CD4-positive, alpha-beta memory T cell (primary cell): ENCODE measurements at places on chromosomes 4 and X. TPM values are rescaled to one million over a fixed set of nuclear protein-coding genes. Genes with fewer than 3 reads are reported as not detected.

DNA sequence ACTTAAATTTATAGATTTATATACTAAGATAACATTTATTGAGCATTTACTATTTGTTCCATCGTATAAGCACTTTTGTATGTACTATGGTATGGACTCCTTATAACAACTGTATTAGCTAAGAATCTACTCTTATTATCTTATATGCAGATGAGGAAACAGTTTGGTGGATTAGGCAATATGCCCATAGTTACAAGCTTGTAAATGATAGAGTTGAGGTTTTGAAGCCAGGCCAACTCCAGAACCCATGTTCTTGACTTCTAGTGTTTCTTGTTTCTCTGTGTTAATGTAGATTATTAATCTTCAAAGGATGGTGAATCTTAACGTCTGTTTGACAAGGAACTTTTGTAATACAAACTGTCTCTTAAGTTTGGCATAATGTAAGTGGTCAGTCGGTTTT, 71.3 kb downstream of the STIM2 start:
- no peak overlapping the region for H3K4me3 ChIP-seq
- H3K27me3 ChIP-seq = no peaks in the 10 kb centered on the region
- no peaks in the 10 kb centered on the region for H3K36me3 ChIP-seq

DNA sequence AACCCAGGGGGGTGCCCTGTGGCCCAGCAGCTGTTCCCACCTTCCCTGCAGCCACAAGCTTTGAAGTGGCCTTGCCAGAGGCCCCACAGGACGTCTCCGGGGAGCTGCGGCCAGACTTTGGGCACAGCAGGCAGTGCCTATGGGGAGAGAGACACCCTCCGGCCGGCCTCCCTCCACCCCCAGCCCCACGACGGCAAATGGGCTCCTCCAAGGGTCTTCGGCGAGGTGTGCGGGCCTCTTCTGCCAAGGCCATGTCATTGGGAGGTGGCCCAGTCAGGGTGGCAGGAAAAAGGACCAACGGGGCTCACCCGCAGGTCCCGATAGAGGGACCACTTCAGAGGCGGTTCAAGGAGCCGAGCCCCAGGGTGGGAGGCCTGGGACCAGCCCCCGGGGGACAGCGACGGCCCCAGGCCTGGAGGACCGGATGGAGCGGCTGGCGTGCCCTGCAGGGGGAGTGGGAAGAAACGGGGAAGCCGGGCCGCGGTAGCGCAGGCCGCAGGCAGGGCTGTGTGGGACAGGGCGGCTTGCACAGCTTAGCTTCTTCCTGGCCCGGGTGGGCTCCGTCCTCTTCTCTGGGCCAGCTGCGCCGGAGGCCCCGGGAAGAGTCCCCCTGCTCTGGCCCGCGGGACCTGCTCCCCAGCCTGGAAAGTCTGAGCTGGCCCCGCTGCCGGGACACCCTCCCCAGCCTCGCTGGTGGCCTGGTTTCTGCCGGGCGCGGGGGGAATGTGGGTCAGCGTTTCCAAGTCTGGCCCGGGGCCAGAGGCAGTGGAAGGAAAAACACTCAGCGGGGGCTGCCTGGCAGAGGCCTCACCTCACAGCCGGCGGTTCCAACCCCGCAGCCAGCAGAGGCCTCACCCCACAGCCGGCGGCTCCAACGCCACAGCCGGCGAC, 21.9 kb upstream of the SPON2 start:
- H3K27ac ChIP-seq = no peak overlapping the region
- no peaks in the 10 kb centered on the region for H3K4me1 ChIP-seq
- H3K36me3 ChIP-seq = no peaks in the 10 kb centered on the region
- no peak overlapping the region for H3K4me3 ChIP-seq

DNA sequence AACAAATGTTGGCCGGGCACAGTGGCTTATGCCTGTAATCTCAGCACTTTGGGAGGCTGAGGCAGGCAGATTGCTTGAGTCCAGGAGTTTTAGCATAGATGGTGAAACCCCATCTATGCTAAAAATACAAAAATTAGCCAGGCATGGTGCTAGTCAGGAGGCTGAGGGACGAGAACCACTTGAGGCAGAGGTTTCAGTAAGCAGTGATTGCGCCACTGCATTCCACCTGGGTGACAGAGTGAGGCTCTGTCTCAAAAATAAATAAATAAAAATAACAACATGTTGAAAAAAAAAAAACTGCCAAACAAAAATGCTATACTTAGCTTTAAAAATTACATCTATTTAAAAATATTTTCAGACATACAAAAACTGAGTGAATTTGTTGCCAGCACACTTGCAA, 374.2 kb upstream of the SMIM31 start:
- H3K27me3 ChIP-seq = no peaks in the 10 kb centered on the region
- H3K27ac ChIP-seq = no peak overlapping the region
- no peak for DNase-seq
- no peak overlapping the region for H3K4me3 ChIP-seq

DNA sequence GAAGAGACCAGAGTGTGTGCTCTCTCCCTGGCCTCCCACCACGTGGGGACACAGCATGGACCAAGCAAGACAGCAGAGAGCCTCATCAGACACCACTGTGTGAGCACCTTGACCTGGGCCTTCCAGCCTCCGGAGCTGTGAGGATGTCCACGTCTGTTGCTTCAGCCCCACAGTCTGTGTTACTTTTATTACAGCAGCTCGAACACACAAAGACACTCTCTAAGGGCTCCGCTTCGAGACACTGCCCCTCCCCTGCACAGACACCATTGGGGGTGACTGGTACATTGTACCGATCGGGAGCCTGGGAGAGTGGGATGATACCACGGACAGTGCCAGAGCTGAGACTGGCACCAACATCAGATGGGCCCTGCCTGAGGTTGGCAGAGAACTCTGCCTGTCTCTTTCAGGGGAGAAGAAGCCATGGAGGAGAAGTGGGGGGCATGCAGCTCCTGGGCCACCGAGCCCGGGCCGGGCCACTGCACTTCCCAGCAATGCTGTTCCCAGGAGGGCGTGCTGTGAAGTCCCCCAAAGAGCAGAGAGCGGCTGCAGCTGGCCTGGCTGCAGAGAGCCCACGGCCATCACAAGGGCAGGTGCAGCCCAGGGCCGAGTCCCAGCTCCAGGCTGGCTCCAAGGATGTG, 48.1 kb upstream of the HMX1 start:
- H3K27ac ChIP-seq = no peak overlapping the region
- DNase-seq = no peak
- H3K36me3 ChIP-seq = no peaks in the 10 kb centered on the region
- H3K4me1 ChIP-seq = peaks cover 6% of the 10 kb centered on the region
- no peaks in the 10 kb centered on the region for H3K27me3 ChIP-seq

- H3K4me3 ChIP-seq = no peak overlapping the region
- DNase-seq = no peak
- H3K27me3 ChIP-seq = no peaks in the 10 kb centered on the region
- H3K36me3 ChIP-seq = no peaks in the 10 kb centered on the region
These were observed 140.7 kb upstream of the KLHL4 start for GRCh38 chrX:87376896-87377295.

Gene UGT2B10
- polyA plus RNA-seq = not detected

Gene NPY1R
- polyA plus RNA-seq = not detected

Gene SPATA4
- not detected for polyA plus RNA-seq

DNA sequence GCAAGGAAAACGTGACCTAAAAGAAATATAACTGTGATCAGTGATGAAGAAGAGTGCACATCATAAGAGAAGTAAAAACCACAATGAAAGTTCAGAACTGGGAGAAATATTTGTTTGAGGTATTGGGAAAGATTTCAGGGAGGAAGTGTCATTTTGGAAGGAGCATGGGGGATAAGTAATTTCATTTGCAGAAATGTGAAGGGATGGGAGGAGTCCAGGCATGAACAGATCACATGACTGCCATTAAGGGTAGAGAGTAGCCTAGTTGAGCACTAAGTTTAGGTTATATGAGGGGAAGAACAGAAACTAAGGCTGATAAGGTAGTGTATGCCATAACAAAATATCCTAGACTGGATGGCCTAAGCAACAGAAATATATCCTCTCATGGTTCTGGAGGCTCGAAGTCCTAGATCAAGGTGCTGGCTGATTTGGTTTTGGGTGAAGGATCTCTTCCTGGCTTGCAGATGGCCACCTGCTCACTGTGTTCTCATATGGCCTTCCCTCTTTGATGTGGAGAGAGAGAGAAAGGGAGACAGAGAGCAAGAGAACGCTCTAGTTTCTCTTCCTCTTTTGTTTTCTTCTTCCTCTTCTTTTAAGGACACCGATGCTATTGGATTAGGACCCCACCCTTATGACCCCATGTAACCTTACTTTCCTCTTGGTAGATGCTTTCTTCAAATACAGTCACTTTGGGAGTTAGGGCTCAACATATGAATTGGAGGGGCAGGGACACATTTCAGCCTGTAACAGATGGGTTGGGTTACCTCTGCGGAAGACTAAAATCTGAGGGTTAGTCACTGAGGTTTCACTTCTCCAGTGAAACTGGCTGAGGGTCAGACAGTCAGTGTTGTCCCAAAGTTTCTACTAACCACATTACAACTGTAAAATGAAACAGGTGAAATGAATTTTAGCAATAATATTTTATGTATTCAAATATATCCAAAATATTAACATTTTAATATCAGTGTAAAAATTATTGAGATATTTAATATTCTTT, 77.9 kb downstream of the EGF start:
- H3K4me1 ChIP-seq = no peaks in the 10 kb centered on the region
- no peaks in the 10 kb centered on the region for H3K36me3 ChIP-seq
- H3K27ac ChIP-seq = no peak overlapping the region
- no peaks in the 10 kb centered on the region for H3K27me3 ChIP-seq

DNA sequence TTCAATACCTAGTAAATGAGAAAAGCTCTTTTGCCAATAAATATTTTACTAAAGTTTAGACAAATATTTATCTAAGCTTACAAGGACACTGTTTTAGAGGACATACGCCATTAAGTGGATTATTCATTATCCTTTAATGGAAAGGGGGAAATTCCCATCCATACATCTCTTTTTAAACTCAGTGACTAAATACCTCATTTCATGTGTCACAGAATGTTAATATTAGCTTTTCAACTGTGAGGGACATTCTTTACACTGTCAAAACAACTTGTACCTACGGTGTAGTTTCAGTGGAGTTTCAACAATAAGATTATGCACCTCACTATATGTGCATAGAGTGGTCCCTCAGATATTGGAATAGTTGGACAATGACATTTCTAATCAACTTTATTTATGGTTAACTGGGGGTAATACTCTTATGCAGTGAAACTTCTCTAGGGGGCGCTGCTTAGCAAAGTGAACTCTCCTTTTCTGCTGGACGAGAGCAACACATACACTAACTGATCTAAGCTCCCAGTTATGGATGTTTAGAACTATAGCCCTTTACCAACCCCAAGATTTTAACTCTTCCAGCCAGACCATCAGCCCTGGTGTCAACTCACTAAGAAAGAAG, 9.7 kb downstream of the HS6ST2 start:
- H3K27me3 ChIP-seq = no peaks in the 10 kb centered on the region
- no peaks in the 10 kb centered on the region for H3K4me1 ChIP-seq
- H3K4me3 ChIP-seq = no peak overlapping the region

Gene C1QTNF7
- not detected for polyA plus RNA-seq

GRCh38 chr4:6470502-6471306, 1.7 kb downstream of the PPP2R2C start:
- no peak for DNase-seq
- H3K4me3 ChIP-seq = no peak overlapping the region
- H3K4me1 ChIP-seq = no peaks in the 10 kb centered on the region

GRCh38 chr4:140874056-140874455, 117.9 kb upstream of the TBC1D9 start:
- H3K36me3 ChIP-seq = no peaks in the 10 kb centered on the region
- no peaks in the 10 kb centered on the region for H3K4me1 ChIP-seq
- no peak overlapping the region for H3K4me3 ChIP-seq
- H3K27me3 ChIP-seq = no peaks in the 10 kb centered on the region
- DNase-seq = no peak

DNA sequence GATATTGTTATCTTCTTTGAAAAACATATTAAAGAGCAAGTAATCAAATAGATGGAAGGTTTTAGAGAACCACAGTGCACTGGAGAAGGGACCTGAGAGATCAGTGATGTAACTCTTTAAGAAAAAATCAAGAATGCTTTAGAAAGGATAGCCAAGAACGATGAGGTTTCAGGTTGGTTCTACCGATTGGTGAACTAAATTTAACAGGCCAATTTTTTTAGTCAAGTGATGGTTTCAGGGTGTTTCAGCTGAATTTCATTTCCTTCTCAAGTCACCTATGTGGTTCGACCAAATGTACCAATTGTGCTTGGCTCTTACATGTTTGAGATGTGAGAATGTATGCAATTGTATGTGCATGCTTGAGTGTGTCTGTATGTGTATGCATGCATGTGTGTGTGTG, 26.5 kb downstream of the HS3ST1 start:
- no peaks in the 10 kb centered on the region for H3K4me1 ChIP-seq
- no peaks in the 10 kb centered on the region for H3K27me3 ChIP-seq
- DNase-seq = no peak
- no peak overlapping the region for H3K4me3 ChIP-seq

Gene RLIM
- 7.3 TPM for polyA plus RNA-seq

GRCh38 chr4:67332627-67333026, 212.7 kb downstream of the CENPC start:
- H3K4me1 ChIP-seq = no peaks in the 10 kb centered on the region
- H3K27ac ChIP-seq = no peak overlapping the region
- no peaks in the 10 kb centered on the region for H3K27me3 ChIP-seq
- no peak for DNase-seq
- H3K36me3 ChIP-seq = no peaks in the 10 kb centered on the region
- H3K4me3 ChIP-seq = no peak overlapping the region

- H3K27ac ChIP-seq = no peak overlapping the region
- H3K27me3 ChIP-seq = no peaks in the 10 kb centered on the region
- no peaks in the 10 kb centered on the region for H3K36me3 ChIP-seq
- H3K4me1 ChIP-seq = peaks cover 3% of the 10 kb centered on the region
- H3K4me3 ChIP-seq = no peak overlapping the region
These were observed 26.5 kb downstream of the SPARCL1 start for GRCh38 chr4:87502580-87503238.

Gene GAB3
- 5.6 TPM for polyA plus RNA-seq

Gene CCDC110
- polyA plus RNA-seq = not detected

DNA sequence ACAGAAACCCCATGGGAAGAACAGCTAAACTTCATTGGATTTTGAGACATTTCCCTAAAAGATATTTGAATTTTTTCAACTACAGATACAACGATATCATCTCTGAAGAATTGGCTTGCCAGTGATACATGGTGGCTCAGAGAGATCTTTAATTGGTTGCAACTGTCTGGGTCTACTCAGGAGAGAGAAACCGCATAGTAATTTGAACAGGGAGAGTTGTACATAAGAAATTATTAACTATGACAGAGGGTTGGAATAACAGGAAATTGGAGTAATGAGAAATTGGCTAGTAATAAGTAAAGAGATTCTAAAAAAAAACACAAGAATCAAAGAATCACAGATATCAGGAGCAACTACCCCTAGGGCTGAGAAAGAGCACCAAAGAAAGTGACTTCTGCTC, 118.4 kb downstream of the KLHL13 start:
- no peaks in the 10 kb centered on the region for H3K27me3 ChIP-seq
- H3K4me3 ChIP-seq = no peak overlapping the region
- H3K36me3 ChIP-seq = no peaks in the 10 kb centered on the region
- H3K27ac ChIP-seq = no peak overlapping the region
- no peaks in the 10 kb centered on the region for H3K4me1 ChIP-seq

GRCh38 chr4:128516301-128516969, 228.8 kb upstream of the PGRMC2 start:
- H3K27ac ChIP-seq = no peak overlapping the region
- H3K4me3 ChIP-seq = no peak overlapping the region
- H3K36me3 ChIP-seq = no peaks in the 10 kb centered on the region
- H3K27me3 ChIP-seq = no peaks in the 10 kb centered on the region

Gene PGAM4
- polyA plus RNA-seq = 0.45 TPM
